ENCODE measurements at places on chromosomes 6 and 20.

GRCh38 chr20:37243937-37244571, 17.6 kb downstream of the GHRH start:
- no peak for DNase-seq

DNA sequence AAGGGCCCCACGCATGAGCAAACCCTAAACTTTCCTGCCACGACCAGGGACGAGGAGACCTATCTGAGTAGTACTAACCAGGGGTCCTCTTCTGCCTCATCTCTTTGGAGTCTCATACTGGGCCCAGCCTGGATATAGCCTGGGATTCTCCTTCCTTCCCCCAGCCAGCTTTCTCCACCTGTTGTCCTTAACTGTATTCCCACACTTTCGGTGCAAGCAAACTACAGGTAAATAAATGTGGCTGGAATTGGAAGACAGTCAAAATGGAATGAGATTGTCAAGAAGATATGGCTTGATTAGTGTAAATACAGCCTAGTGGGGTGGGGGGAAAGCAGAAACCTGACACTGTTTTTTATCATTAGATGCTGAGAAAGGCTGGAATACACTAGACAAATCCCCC, 23.5 kb upstream of the LY86 start:
- DNase-seq = no peak

DNA sequence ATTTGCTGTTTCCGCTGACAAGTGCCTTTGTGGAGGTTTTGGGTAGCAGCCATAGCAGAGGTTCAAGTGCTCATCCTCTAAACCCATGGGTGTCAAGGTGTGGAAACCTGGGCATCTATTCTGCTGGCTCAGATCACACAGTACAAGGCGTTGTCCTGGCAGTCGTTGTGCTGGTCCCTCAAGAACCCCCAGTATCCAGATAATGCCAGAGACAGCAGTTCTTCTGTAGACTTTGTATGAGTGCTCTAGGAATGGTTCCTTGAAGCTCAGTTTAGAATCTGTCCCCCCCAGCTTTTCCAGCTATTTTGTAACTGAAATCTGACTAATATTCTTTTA, 655.7 kb upstream of the MAP3K7 start:
- DNase-seq = no peak

GRCh38 chr6:32974016-32974333, 5.6 kb downstream of the BRD2 start:
- no peak for DNase-seq

DNA sequence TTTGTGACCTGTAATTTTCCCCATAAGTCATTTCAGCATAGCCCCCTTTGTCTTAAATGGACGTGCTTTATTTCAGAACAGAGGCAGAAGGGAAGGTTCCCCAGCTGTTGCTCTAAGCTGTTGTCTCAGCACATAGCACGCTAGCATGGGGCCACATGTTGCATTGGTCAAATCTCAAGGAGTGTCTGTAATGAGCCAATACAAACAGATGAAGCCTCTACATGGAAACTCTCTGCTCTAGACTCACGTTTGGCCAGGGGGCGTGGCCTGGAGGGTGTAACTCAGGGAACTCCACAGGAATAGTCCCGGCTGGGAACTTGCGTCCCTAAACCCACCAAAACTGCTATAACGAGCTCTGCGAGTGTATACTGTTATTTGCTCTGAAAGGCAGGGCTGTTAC, 35.2 kb upstream of the SLC22A2 start:
- no peak for DNase-seq

GRCh38 chr6:35318196-35319171, 20.9 kb downstream of the DEF6 start:
- no peak for DNase-seq

DNA sequence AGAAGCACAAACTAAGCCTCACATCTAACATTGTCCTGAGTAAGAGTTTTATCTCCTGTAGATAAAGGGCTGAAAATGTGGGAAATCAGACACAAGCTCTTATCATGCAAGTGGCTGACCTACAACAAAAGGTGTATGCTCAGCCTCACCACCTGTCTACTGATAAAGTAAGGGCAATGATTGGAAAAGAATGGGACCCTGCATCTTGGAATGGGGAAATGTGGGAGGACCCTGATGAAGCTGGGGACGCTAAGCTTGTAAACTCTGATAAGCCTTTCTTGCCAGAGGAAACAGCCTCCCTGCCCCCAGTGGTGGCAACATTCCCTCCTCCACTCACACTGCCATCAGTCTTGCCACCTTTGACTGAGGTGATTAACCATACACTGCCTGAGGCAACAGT, 166.6 kb downstream of the KHDRBS2 start:
- no peak for DNase-seq

DNA sequence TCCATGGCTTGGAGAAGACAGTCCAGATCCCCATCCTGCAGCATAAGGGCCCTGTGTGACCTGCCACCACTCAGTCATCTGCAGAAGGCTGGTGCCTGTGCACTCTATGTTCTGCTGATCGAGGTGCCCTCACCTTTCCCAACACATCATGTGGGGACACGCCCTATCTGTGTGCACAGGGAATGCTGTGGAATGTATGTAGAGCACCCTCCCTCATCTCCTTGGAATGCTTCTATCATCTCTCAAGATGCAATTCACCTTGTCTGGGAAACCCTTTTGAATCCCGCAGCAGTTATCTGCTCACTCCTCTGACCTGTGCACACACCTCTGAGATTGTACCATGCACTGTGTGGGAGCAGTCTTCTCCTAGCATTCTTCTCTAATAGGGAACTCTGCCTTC, 207.2 kb upstream of the SSTR4 start:
- DNase-seq = no peak

Data from activated CD4-positive, alpha-beta T cell treated with anti-CD3 and anti-CD28 coated beads, Interleukin-2, amount 50 U/mL, for 4 hours (primary cell).